ENCODE measurements at places on chromosomes 12 and 14.

DNA sequence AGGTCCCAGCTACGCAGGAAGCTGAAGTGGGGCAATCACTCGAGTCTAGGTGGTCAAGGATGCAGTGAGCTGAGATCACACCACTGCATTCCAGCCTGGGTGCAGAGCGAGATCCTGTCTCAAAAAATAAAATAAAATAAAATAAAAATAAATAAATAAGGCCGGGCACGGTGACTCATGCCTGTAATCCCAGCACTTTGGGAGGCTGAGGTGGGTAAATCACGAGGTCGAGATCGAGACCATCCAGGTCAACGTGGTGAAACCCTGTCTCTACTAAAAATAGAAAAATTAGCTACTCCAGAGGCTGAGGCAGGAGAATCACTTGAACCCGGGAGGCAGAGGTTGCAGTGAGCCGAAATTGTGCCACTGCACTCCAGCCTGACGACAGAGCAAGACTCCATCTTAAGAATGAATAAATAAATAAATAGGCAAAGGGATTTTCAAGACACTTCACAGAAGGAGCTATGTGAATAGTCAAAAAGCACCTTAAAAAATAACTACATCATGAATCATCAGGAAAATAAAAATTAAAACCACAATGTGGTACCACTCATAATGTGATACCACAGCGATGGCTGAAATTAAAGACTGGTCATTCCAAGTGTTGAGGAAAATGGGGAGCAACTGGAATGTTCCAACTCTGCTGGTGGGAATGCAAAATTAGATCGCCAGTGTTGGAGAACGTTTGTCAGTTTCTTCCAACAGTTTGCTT is 92.9 kb upstream of the TBX3 start:
- no peak for DNase-seq

GRCh38 chr12:47079981-47080724 is 394 bp upstream of the AMIGO2 start:
- DNase-seq = peak; percentile 78

DNA sequence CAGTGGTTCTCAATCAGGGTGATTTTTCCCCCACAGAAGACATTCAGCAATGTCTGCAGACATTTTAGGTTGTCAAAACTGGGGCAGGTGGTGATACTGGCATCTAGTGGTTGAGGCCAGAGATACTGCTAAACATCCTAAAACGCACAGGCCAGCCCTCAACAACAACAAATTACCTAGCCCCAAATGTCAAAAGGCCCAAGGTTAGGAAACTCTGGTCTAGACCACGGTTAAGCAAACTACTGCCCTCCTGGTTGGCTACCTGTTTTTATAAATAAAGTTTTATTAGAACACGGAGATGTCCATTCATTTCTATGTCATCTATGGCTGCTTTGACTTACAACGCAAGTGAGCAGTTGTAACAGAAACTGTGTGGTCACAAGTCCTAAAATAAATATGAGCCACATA is 186.7 kb downstream of the EFCAB11 start:
- peak; percentile 37 for DNase-seq

DNA sequence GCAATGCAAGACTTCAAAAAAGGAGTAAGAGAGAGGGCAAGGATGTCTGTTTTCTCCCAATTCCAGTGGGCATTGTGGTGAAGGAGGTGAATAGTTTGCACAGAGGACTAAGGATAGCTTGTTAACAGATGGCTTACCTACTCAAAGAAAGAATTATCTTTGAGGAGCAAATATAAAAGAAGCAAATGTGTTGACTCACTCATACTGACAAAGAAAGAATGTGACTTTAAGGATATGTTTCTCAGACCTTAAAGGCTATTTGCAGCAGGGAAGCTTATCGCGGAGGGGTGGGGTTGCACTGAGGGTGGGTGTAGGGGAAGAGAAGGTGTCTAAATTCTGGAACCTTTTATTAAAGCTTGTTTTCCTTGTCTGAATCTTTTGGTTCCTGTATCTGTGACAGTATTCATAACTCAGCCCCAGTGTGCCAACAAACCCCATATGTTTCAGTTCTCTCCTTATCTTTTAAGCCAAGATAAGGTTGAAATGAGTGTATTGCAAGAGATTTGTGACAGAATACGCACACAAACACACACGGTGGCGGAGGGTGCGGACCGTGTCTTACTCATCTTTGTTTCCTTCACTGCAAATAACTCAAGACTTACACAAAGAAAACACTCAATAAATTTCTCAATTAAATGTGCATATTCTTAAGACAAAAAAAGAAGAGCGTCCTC is 146.4 kb upstream of the ARID2 start:
- peak; percentile 84 for DNase-seq

GRCh38 chr12:69309461-69309860 is 38.7 kb upstream of the LYZ start:
- peak; percentile 23 for DNase-seq

- no peak for DNase-seq
These were observed 798.8 kb downstream of the C12orf50 start for GRCh38 chr12:87230441-87230840.

Data from OCI-M1 (cell line).